ENCODE measurements at places on chromosomes 1 and 21. TPM values are rescaled to one million over a fixed set of nuclear protein-coding genes. Genes with fewer than 3 reads are reported as not detected.
A peak's percentile ranks its signal among the peaks of the same experiment; 100 is the strongest.

DNA sequence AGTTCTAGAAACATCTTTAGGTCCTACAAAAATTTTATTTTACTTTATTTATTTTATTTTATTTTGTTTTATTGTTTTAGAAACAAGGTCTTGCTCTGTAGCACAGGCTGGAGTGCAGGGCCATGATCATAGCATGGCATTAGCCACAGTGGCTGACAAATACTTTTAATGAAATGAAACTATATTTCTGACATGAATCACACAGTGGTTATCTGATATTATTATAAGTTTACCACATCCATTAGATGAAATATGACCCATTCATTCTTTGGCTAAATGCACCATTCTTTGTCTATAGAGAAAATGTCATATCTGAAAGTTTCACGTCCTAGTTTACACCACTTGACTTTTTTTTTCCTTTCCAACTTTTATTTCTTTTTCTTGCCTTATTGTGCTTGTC is 613.4 kb upstream of the ADAMTS5 start:
- no peak for DNase-seq

DNA sequence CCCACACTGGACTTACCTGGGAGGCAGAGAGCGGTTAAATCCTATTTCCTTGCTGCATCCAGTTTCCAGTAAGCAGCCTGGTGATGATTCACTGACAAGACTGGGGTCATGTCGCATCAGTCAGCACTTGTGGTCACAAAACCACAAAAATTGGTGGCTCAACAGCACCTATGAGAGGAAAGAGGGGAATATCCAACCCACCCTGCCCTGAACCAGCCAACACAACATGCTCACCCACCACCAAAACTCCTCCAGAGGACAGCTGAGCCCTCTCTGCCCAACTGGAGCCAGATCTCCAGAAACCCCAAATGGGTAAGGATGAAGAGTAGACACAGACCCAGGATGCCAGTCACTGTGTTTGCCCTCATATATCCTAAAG is 64.0 kb downstream of the CD46 start:
- no peak for DNase-seq

- no peak for DNase-seq
These were observed 223.4 kb upstream of the FMN2 start for GRCh38 chr1:239868058-239868832.

DNA sequence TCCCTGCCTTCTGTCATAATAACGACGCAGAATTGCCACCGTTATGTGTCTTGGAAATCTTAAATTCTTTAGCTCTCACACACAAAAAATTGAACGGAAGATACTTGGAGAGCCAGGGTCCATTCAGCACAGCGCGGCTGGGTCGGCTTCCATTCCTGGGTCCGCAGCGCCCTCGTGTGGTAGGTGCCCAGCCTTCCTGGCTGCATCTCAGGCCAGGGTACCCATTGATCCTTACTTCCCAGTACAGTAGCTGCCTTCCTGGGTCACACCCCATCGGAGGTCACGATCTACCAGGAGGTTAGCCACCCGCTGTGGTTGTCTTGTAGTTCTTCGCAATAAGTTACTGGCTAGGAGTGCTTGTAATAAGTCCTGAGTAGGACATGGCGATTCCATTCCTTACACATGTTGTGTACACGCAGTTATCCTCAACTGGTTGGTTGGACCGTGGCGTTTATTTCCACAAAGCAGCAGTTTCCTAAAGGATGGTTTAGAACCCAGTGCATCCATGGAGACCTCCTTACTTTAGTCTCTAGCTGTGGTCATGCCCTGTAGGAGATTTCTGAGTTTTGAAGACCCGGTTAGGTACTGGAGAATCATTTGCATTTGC is 9.9 kb upstream of the MTARC1 start:
- DNase-seq: peak; percentile 93

- DNase-seq: no peak
These were observed 195.6 kb downstream of the HMCN1 start for GRCh38 chr1:185929776-185930175.

The ADGRB2 gene
- 5.2 TPM for total RNA-seq

DNA sequence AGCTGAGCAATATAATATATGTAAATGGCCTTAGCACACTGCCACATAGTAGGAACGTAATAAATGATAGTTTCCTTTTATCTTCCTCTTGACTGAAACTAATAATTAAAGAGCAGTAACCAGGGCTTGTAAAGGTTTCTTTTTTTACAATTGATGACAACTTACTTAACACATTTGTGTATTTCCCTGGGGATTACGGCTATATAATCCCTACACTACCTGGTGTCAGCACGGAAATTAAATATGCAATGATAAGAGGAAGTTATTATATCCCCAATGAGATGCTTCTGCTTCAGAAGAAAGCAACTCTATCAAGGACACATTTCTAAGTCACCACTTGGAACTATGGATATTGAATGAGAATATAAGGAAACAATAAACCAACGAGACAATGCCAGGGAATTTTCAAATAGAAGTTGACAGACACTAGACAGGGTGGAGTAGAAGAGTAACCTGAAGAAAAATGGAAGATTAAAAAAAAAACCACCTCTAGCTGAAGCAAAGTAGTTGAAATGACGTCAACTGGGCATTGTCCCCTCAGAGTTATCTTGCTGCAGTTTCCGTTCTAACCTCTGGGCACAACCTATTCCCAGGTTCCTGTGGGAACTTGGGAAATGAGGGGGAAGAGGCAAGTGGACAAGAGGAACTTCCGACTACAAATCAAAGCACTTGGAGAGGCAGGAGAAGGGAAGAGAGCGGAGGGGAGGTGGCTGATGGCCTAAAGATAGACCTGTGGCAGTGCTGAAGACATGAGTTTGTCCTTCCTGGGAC is 66.5 kb downstream of the PLPP3 start:
- no peak for DNase-seq

The MPZ gene
- total RNA-seq: 4,832 TPM

- DNase-seq: no peak
These were observed 26.8 kb upstream of the ATP5PO start for GRCh38 chr21:33942426-33942825.
